ENCODE measurements at places on chromosomes 7 and 10.

- DNase-seq: no peak
Measured at GRCh38 chr7:12297283-12298108, 86.4 kb downstream of the TMEM106B start.

DNA sequence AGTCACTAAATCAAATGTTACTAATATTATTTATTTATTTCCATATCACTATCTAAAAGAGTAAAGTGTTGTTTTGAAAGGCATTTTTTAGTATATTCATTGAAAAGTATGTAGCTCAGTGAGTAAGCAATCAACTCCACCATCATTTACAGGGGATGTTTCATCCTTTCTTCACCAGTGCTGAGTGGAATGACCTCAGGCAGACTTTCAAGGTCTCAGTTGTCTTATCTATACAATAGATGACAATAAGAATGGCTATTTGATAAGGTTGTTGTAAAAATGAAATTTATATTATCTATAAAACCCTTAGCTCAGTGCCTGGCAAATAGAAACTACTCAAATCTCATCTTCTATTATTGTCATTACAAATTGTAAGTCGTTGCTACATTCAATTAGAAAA lies 204.3 kb upstream of the CSTF2T start:
- DNase-seq: no peak

- DNase-seq: no peak
Measured at GRCh38 chr7:51640841-51641240, 324.2 kb upstream of the COBL start.

DNA sequence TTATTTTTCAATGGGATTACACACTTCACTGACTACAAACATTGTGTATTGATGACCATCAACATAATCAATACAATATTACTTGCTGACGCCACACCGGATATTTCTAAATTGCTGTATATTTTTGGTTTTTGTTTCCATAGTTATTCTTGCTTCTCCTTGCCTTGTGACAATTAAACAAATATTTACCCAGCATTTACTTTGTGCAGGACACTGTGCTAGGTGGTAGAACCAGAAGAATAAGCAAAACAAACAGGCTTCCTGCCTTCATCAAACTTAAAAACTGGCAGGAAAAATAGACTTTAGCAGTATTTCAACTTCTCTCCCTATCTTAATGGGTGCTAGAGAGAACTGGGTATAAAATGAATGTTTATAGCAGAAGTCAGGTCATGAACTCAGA lies 50.6 kb downstream of the ZNF277 start:
- no peak for DNase-seq

DNA sequence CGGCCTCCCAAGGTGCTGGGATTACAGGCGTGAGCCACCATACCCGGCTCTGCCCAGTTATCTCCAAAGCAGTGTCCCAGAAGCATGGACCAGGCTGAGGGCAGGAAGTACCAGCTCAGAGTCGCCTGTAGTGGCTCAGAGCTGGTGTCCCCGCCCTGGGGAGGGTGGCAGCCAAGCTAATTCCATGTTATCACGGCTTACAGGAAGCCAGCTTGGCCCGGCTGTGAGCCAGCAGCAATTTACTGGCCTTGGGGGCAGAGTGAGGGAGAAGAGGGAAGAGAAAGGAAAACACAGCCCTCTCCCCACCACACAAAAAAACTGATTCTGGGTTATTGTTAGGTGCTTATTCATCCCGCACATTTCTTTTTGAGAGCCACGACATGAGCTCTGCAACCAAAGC lies 88.1 kb downstream of the HIP1 start:
- DNase-seq: peak; percentile 60

- DNase-seq: no peak
Measured at GRCh38 chr7:108091461-108091831, 38.7 kb downstream of the LAMB4 start.

GRCh38 chr10:93566435-93567276 lies at the start of gene FFAR4:
Gene FFAR4, plus strand, starts transcription at chr10:93566665. Its CDS starts 56 bp downstream, at chr10:93566721.
- DNase-seq: peak; percentile 1

DNA sequence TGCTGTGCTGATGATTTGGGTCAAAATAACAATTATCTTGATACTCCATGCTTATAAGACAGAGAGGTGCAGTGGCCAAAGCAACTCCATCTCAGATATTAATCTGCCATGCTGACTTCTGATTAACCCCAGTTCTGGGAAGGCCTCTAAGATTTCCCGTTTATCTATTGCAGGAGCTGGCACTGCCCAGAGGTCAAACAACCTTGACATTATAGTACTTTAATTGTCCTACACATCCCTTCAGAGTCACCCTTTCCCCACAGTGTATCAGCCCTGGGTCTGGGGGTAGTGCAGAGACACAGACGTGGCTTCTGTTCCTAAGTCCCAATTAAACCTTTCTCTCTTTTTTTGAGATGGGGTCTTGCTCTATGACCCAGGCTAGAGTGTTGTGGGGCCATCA lies 63.8 kb downstream of the PARD3 start:
- no peak for DNase-seq

GRCh38 chr7:37786741-37787569 lies 61.4 kb upstream of the NME8 start:
- DNase-seq: no peak

DNA sequence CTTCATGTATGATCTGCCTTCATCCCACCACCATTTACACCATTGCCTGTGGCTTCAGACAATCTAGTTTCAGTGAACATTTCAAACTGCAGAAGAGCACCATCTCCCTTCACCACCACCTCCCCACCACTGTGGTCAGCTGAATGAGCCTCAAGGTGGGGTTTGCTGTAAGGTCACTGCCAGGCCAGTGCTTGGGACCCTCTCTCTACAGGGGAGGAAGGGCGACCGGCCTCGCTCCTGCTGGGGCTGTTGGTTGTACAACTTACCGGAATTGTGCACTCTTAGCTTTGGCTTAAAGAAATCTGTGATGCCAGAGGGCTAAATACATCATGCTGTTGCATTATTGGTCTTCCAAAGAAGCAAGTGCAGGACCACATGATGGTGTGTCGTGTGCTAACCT lies 26.6 kb downstream of the PFKP start:
- DNase-seq: no peak

DNA sequence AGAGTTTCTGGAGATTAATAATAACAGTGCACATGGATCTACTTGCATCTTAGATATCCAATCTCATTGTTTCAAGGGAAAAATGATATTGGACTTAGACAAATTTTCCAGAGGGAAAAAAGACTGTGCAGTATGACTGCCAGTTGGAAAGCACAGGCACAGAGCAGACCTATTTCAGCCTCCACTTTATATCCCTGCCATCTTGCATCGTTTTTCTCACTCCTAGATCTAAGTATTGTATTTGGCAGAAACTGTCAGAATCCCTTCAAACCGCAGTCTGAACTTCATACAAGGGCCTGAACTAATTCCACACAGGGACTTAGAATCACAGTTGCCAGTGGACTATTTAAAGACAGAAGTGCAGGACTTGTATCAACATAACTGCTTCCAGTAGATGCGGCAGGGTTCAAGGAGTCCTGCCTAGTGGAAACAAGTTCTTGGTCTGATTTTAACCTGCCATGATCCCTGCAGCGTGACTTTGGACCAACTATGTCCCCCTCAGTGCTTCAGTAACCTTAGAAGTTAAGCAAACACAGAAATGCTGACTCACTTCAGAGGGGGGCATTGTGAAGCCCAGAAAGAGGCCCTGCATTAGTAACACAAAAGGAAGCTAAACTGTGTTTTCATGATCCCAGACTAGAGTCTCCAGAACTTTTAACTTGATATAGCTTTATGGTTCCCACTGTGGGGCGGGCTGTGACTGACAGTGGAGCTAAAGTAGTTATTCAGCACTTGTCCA lies 95.7 kb upstream of the PALS2 start:
- DNase-seq: peak; percentile 73

- DNase-seq: peak; percentile 67
Measured at GRCh38 chr7:18889436-18889835, 228.0 kb downstream of the TWIST1 start.

All from NCI-H2081 (cell line).